ENCODE measurements at places on chromosomes 12 and 14.

DNA sequence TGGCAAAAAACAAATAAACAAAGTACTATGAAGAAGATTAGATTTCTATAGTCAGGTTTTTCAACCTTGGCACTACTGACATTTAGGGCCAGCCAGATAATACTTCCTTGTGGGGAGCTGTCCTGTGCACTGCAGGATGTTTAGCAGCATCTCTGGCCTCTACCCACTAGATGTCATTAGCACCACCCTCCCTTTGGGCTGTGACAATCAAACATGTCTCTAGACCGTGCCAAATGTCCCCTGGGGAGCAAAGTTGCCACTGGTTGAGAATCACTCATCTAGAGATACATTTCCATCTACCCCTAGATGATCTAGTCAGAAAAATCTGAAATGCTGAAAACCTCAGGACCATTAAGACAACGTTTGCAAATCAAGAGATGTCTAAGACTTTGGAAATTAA lies 29.9 kb downstream of the SRRM4 start:
- DNase-seq: no peak

DNA sequence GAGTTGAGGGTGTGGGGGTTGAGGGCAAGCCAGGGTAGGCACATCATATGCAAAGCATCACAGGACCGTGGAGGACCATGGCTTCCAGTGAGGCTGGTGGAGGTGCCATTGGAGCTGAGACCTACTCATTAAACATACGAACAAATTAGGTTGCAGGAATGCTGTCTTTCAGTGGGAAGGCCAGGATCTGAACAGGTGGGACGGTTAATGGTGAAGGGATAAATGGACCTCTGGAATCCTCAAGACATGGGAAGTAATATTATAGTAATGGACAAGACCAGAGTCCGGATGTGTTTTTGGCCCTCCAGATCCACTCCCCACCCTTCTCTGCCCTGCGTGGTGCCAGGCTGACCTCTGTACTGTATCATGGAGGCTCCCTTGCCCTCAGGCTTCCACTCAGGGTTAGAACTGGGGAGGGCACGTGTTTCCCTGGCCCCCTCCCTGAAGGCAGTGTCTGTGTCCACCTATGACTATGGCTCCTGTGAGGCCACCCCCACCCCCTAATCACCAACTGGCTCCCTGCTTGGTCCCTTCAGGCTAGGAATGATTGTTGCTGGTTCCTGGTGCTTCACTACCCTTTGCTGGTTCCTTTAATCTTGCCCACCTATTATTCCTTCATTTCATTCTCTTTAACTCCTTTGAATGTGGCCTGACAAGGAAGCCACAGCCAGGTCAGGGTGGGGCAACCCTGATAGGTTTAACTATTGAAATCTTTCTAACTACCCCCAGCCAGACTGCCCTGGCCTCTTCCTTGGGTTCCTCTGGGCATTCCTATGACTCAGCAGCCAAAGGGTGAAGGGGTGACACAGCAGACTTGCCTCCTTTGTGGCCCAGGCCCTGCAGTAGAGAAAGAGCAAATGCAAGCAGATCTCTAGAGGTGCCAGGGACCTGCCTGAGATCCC lies 10.7 kb downstream of the DHRS2 start:
- DNase-seq: no peak

DNA sequence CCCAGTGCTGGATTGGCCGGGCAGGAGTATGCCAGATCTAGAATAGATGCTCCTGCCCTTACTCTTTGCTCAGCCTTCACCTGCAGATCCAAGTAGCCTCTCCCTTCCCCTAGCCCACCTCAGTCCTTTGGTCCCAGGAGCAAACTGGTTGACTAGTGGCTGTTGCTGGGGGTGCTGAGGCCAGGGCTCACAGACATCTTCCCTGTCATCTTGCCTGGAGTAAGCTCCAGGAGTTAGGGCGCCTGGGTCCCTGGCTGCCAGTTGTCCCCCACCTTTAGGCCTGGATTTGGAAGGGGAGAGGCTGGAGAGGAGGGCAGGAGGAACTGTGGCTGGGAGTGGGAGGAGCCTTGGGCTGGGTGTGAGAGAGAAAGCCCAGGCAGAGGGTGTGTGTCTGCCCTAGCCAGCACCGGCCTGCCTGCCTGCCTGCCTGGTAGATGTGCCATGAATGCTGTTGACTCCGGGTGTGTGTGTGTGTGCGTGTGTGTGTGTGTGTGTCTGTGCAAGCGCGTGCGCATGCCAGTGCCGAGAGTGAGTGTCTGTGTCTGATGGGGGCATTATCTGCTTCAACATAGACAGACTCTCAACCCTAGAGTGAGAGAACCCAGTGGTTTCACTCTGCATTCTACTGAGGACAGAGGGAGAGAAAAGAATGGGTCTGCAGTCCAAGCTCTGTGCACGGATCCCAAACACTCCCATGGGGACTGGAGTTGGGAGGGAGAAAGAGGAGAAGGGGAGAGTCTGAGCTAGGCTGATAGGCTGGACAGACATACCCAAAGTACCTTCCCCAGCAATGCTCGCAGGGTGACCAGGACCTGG lies 845 bp upstream of the RARG start:
- no peak for DNase-seq

DNA sequence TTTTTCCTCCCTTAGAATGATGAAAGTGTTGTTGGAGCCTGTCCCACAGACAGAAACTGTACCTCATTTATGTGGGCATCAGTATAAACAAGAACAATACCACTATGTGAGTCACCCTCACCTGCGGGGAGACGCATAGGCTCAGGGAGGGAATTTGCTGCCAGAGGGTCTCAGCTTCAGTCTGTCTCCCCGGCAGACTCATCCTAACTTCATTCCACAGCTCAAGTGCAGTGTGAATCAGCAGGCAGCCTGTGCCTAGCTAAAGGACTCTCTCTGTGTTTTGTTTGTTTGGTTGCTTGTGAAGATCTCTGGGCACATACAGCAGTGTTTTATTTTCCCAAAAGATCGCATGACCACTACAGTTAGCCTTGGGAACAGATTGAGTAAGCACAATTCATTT lies 98.9 kb downstream of the PRKCH start:
- no peak for DNase-seq

DNA sequence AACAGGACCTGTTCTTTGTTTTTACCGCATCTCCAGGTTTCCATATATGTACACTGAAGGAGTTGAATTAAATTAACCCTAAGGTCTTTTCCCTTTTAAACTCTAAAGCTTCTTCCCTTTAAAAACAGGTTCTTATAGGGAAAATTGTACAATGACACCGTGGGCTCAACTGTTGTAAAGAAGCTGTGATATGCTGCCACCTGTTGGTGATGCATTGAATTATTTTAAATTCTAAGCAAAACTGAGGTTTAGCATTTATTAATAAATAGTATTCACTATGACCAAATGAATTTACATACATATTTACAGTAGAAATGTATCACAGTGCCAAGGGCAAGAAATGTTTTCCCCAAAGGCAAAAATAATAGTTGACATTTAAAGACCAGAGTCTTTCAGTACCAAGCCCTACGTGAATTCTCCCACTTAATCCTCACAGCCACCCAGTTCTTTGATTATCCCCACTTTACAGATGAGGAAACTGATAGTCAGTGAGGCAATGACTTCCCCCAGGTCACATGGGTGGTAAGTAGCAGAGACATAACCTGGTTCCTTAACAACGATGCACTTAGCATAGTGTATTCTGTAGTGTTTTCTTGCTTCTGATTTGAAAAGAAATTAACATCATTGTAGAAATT lies 35.7 kb upstream of the TMEM263 start:
- DNase-seq: no peak

DNA sequence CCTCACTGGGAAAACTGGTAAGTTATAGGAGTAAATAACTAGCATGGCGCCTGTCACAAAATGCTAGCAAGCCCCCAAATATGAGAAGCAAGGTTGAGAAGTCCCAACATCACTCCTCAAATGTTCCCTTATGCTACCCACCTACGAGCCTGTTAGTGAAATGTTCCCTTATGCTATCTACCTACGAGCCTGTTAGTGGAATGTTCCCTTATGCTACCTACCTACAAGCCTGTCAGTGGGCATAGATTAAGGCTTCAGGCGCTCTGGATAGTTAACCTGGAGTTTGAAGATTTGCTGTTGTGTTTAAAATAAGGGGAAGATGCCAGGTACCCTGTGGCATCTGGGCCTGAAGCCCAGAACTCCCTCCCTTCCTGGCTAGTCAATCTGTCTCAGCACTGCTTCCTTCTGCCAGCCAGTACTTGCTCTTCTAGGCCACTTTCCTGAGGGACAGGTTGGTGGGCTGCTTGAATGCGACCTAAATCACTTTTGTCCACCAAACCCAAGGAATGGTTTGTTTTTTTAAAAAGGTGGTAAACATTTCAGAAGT lies 67.1 kb upstream of the SINHCAF start:
- no peak for DNase-seq

DNA sequence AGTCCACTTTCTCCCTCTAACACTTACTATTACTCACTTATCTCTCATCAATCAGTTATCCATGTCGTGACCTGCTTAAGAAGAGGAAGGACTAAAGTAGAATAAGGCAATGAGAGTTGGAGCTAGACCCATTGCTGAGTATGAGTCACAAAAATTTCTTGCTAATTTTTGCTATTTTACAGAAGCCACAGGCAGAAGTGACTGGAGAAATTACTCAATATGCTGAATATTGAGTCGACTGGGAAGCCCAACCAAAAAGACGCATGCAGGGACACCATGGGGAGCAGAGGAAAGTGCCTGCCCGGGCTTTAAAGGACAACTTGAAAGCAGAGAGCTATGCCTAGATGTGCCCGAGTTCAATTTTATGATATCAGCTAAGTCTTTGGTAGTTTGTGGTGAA lies 115.4 kb upstream of the FOXG1 start:
- DNase-seq: no peak

DNA sequence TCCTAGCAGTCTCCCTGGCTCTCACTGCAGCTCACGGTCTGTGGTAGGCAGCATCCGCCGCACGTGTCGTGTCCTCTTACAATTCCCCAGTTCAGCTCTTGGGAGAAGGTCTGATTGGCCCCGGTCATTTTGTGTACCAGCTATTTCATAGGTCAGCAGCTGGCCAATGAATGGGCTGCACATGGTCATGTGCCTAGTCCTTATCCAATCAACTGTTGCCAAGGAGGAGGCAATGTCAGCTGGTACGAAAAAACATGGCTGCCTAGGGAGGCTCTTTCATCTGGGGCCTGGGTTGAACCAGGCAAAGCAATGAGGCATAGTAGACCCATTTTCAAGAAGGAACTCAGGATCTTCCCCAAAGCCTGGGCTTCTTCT lies 46.1 kb downstream of the RNFT2 start:
- DNase-seq: no peak

- DNase-seq: no peak
Measured at GRCh38 chr12:114904254-114905003, 220.5 kb upstream of the TBX3 start.

DNA sequence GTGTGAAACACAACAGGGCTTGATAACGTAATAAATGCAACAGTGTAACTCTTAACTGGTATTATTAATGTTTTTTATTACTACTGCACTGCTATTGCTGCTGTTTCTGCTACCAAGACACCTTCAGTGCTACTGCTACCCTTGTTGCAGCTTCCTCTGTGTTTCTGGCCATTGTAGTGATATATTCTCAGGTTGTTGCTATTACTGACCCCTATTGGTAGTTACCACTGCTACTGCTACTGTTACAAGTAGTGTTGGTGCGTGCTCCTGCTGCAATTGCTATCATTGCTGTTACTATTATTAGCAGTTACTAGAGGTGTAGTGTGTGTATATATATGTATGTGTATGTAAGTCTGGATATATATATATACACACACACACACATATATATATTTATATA lies 87.2 kb upstream of the PTPRB start:
- no peak for DNase-seq

- no peak for DNase-seq
Measured at GRCh38 chr12:10853776-10854175, 4.5 kb upstream of the PRR4 start.

GRCh38 chr14:53432378-53432802 lies 279.3 kb upstream of the DDHD1 start:
- DNase-seq: no peak

GRCh38 chr12:122981036-122981471 lies 573 bp downstream of the ARL6IP4 start:
- no peak for DNase-seq

DNA sequence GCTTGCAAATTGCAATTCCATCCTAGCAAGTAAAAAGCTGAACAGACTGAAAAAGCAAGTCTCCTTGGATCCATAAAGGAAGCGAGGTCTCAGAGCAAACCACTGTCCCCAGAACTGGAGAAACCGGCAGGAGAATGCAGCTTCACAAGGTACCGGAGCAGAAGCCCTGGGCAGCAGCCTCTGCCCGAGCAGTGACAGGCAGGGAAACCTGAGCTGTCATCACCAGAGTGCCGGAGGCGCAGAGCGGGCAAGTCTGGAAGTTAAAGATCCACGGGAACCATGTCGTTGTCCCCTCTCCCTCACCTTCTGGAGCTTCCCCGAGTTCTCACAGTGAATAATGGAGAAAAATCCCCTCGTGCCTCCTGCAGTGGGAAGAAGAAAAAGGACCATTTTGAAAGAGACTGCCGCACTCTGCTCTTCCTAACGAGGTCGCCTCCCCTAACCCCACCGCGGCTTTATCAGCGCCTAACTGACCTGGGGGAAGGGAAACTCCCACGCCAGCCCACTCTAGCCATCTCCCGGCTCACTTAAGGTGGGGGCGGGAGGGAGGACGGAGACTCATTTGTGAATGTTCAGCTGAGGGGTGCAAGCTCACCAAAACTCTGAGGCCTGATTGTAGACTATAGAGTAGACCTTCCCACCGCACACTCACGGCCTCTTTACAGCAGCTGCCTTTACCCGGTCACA lies 27.8 kb downstream of the FBXL14 start:
- DNase-seq: no peak

- no peak for DNase-seq
Measured at GRCh38 chr12:132375747-132376463, 46.5 kb upstream of the GALNT9 start.

DNA sequence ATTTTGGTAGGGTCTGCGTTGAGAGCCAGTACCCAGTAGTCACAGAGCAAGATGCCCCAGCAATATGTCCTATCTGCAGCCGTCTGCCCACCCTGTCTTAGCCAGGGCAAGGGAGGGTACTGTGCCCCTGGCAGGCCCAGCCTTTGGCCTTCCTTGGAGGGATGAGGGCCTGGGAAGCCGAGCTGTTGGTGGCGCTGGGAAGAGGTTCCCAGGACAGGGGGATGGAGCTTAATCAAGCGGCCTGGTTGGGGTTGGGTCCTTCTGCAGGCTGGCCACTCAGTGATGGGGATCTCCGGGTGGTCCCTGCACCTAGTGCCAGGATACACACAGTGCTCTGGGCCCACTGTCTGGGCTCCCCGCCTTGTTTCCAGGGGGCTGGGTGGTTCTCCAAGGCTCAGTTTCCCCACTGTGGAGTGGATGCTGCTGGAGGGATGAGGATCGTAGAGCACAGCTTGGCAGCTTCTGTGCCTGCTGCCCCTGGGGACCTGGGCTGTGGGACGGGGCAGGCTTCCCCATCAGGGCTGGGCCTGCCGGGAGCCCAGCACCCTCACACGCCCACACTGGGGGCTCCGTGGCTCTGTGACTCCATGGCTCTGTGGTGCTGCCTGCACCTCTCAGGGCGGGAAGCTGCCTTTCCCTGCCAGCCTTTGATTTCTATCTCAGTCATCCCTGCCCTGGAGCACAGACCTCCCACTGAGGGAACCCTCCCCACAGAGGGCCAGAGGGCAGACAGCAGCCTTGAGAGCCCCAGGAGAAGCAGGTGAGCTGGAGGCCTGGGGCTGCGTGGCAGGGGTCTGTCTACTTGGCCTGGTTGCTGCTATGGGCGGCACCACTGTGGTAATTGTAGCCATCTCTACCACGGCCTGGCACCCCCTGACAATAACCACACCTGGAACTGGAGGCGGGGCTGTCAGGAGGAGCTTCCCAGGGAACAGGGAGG lies 357.0 kb downstream of the TMEM121 start:
- no peak for DNase-seq

Data from stimulated activated CD8-positive, alpha-beta memory T cell treated with anti-CD3 and anti-CD28 coated beads, Interleukin-15, amount 100 ng/mL, for 24 hours (primary cell).